ENCODE measurements at places on chromosomes 4 and X.

DNA sequence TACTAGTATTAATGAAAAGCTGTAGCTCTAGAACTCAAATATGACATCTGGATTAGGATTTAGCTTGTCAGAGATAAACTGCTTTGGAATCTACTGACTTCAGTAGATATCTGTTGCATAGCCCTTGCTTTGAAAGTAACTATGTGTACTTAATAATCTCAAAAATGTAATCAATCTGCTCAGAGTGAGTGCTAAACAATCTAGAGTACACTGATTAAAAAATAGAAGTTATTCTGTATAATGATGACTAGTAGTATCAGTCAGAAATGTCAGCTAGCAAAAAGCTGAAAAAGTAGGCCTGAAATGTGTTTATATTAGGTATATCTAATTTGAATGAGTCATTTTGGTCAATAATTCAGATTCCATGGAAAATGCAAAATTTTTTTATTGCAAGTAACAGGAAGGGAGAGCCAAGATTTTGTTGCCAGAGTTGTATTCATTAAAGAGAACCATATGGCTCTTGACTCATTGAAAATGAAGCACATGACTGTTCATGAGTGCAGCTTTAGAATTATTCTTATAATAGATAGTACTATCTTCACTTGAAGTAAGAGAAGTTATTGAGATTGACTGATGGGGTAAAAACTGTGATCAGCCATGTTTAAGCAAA lies 20.0 kb downstream of the CLCN3 start:
- no peak for DNase-seq

GRCh38 chr4:26685250-26685649 lies 101.4 kb downstream of the TBC1D19 start:
- DNase-seq = no peak

DNA sequence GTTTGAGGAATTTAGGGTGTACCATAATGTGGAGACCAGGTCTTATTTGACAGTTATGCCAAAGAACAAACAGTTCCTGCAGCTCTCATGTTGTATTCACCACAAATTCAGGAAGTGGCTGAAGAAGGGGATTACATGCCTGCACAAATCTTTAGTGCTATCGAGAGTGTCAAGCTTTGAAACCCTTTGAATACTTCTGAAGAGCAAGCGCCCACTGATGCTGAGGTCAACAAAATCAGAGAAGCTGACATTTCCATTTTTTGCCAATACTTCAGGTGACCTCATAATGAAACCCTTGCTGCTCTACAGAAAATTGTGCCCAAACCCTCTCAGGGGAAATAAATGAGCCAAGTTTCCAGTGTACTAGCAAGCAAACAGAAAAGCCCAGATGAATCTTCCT lies 28.4 kb downstream of the PAK3 start:
- DNase-seq = no peak

DNA sequence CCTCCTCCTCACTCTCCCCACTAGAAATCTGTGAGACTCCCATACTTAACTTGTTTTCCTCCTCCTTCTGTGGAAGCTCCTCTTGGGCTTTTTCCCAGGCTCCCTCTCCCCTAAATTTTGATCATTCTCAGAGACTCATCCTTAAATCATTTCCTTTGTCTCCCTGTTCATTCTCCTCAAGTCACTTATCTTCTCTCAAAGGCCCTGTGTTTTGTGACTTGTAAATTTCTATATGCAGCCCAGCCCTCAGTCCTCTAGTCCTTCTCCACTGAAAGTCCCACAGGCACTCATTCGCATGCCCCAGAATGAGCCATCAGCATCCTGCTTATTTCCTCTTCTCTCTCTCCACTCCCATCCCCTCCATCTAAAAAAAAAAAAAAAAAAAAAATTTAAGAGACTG lies 171.8 kb downstream of the SOWAHB start:
- no peak for DNase-seq

DNA sequence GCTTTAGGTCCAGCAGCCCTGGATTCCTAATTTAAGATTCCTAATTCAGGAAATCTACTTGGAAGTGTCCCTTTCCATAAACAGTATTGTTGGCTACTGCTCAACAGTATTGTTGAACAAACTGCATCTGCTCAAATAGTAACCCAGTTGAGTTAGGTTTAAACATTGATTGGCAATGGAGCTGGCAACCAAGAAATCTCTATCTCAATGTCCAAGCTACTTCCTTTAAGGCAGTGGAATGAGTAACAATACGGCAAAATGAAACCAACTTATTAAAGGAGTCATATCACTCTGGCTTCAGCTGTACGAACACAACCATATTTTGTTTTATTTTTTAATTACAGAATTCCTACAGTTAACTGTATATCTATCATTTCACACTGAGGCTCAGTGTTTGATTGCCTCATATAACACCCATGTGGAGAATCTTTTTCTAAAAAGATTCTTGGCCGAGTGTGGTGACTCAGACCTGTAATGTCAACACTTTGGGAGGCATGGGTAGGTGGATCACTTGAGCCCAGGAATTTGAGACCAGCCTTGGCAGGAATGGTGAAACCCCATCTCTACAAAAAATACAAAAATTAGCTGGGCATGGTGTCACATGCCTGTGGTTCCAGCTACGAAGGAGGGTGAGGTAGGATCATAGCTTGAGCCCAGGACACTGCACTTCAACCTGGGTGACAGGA lies 71.7 kb upstream of the IL13RA1 start:
- no peak for DNase-seq

DNA sequence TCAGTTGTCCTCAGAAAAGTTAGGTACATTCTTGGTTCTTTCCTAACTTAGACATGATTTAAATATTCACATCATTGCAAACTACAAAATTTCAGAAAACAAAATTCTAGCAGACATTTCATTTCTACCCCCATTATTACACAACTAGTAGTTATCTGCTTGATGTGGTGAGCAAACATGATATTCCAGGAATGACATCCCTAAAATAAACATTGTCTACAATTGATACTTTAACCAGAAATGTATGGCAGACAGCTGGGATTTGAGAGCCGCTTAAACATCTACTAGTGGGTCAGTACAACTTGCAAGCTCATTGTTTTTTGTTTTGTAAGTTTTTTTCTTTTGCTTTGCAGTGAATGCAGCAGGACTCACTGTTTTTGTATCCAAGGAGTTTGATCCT lies 32.1 kb upstream of the AMBN start:
- no peak for DNase-seq

GRCh38 chrX:142251680-142252079 lies 46.6 kb upstream of the MAGEC2 start:
- no peak for DNase-seq

DNA sequence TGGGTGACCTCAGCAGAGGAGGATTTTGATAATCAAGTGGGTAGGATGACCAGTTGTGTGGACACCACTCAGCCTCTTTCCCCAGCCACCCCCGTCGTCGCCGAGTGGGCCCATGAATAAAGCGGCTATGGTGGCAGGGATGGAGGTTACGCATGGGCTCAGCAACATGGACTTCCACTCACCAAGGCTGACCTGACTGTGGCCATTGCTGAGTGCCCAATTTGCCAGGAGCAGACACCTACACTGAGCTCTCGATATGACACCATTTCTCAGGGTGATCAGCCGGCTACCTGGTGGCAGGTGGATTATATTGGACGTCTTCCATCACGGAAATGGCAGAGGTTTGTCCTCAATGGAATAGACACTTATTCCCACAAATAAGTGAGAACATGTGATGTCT lies 361.3 kb downstream of the KLHL4 start:
- DNase-seq = no peak

DNA sequence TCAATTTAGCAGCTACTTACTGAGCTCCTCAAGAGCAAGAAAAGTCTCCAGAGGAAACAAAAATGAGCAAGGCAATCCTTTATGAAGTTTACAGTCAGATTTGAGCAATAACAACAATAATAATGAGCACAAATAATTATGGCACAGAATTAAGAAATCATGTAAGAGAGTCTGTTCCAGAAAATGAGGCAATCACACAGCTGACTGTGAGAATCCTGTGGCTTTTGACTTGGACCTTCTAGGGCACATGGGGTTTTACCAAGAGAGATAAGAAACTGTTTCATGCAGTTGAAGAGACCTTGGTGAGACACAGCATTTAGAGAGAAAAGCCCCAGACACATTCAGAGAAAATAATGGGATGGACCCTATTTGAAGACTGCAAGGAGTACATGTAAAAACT lies 362.6 kb upstream of the MAGEB2 start:
- no peak for DNase-seq
